ENCODE measurements at places on chromosomes 2 and 18.

DNA sequence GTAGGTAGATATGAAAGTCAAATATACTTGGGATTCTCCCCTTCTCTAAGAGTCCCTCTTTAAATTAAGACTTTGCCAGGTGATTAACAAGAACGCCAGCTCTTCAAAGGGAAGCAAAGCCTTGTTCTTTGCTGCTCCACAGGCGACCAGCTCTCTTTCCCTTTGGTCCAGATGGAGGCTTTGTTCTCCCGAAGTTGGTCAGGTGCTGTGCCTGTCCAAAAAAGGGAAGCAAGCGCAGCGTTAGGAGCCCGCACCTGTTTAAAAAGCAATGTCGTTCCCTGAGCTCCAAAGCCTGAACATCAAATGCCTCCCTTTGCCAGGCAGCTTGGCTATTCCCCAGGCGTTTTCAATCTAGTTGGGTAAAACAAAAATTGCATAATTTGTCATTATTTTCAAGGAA lies 1913.1 kb upstream of the PIK3C3 start:
- no peaks in the 10 kb centered on the region for H3K27me3 ChIP-seq
- no peaks in the 10 kb centered on the region for H3K4me1 ChIP-seq
- H3K36me3 ChIP-seq, result no peaks in the 10 kb centered on the region
- H3K27ac ChIP-seq, result no peak overlapping the region
- H3K4me3 ChIP-seq, result no peak overlapping the region
- no peak for DNase-seq

DNA sequence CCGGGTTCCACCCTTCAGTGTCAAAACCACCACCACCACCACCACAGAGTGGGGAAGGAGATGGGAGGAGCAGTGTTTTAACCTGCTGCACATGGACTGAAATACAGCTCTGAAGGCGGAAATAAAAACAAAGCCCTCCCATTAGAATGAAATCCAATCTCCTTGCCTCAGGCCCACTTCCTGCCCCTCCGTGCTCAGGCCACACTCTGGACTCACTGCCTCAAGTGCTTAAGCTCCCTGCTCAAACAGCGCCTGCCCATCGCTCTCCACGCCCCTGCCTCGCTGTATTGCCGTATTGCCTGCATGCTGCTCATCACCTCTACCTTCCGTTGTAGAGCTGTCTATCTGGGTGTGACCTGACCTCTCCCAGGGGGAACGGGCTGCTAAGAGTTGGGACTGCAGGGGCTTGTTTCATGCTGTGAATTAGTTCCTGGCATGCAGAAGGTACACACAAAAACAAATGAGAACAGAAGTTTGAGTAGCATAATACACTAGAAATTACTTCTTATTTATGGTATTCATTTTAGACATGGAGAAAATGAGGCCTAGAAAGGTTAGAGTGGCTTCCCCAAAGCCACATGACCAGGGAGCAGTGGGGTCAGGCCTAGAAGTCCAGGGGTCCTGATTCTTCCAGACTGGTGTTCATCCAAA lies 31.6 kb upstream of the NEB start:
- H3K4me1 ChIP-seq, result peaks cover 15% of the 10 kb centered on the region
- H3K27ac ChIP-seq, result peak overlapping the region; percentile 54
- H3K4me3 ChIP-seq, result no peak overlapping the region
- DNase-seq, result no peak
- H3K36me3 ChIP-seq, result peaks cover 12% of the 10 kb centered on the region

DNA sequence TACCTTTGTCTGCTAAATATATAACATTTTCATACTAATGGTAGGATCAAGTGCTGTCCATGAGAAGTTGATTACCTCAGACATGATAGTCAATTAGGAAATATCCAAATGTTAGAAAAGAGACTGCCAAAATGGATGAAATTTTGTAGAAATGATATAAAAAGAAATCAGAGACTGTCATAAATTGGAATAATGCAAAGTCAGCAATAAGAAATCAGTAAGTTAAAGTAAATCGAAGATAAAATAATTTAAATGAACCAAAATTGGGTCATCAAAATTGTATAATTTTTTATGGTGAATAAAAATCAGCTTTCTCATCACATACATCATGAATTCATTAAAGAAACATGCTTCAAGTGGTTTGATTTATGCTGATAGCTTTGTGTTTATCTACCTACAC lies 165.3 kb upstream of the CDH2 start:
- no peaks in the 10 kb centered on the region for H3K36me3 ChIP-seq
- DNase-seq, result no peak
- no peaks in the 10 kb centered on the region for H3K4me1 ChIP-seq
- no peak overlapping the region for H3K4me3 ChIP-seq
- no peak overlapping the region for H3K27ac ChIP-seq

GRCh38 chr2:42823744-42824453 lies 31.5 kb upstream of the HAAO start:
- H3K27me3 ChIP-seq, result peaks cover 2% of the 10 kb centered on the region
- H3K27ac ChIP-seq, result no peak overlapping the region
- no peak overlapping the region for H3K4me3 ChIP-seq
- H3K4me1 ChIP-seq, result peaks cover 15% of the 10 kb centered on the region
- no peak for DNase-seq
- no peaks in the 10 kb centered on the region for H3K36me3 ChIP-seq

DNA sequence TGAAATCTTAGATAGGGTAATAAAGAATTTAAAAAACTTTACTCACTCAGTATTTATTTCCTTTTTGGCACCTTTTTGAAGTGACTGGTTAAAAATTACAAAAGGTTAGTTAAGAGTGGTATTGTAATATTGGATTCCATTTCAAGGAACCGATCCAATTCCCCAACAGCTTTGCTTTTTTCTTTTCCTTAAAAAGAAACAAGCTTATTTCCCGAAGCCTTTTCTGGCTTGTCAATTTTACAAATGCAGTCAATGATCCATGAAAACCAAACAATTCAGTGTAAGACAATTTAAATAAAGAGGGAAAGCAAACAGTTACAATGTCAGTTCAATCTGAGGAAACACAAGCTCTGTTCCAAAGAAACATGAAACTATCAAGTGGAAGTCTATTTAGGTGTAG lies 200.2 kb downstream of the RIT2 start:
- H3K27ac ChIP-seq, result no peak overlapping the region
- H3K36me3 ChIP-seq, result no peaks in the 10 kb centered on the region
- no peak overlapping the region for H3K4me3 ChIP-seq
- no peaks in the 10 kb centered on the region for H3K4me1 ChIP-seq
- DNase-seq, result no peak
- no peaks in the 10 kb centered on the region for H3K27me3 ChIP-seq

- no peaks in the 10 kb centered on the region for H3K4me1 ChIP-seq
- H3K4me3 ChIP-seq, result no peak overlapping the region
- no peak overlapping the region for H3K27ac ChIP-seq
- peaks cover 6% of the 10 kb centered on the region for H3K27me3 ChIP-seq
These were observed 55.1 kb downstream of the MYO7B start for GRCh38 chr2:127590386-127591190.

GRCh38 chr2:3914241-3914640 lies 210.9 kb downstream of the DCDC2C start:
- H3K27me3 ChIP-seq, result peaks cover 3% of the 10 kb centered on the region
- DNase-seq, result no peak
- H3K4me3 ChIP-seq, result no peak overlapping the region
- H3K4me1 ChIP-seq, result peaks cover 13% of the 10 kb centered on the region
- no peaks in the 10 kb centered on the region for H3K36me3 ChIP-seq

GRCh38 chr2:203811491-203812221 lies 55.9 kb upstream of the CTLA4 start:
- peaks cover 17% of the 10 kb centered on the region for H3K27me3 ChIP-seq
- no peaks in the 10 kb centered on the region for H3K36me3 ChIP-seq
- peaks cover 23% of the 10 kb centered on the region for H3K4me1 ChIP-seq
- no peak overlapping the region for H3K27ac ChIP-seq

DNA sequence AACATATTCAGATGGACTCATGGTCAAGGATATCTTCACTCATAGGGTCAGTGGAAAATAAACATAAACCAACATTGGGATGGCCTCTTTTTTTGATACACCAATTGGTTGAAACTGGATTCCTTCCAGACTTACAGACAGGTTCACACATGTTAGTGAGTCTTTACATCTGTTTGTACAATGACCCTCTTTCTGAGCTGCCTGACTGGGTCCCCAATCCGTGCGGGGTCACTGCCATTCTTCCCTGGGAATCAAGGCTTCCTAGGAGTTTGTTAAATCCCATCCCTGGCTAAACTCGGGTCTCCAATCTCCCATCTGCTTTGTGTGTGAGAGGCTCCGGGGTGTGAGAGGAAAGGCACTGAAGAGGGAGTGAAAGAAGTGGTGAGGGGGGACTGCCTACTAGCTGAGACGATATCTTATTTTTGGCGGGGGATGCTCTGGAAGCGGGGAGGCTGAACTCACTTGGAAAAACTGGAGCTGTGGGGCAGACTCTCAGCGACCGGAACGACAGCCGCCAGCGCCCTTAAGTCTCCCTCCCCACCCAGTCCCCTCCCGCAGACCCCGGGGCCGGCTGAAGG lies 487 bp downstream of the STARD6 start:
- H3K36me3 ChIP-seq, result peaks cover 14% of the 10 kb centered on the region
- H3K4me3 ChIP-seq, result peak overlapping the region; percentile 99
- peaks cover 7% of the 10 kb centered on the region for H3K4me1 ChIP-seq
- H3K27me3 ChIP-seq, result peaks cover 2% of the 10 kb centered on the region

- H3K4me3 ChIP-seq, result peak overlapping the region; percentile 50
- H3K27ac ChIP-seq, result no peak overlapping the region
- no peaks in the 10 kb centered on the region for H3K36me3 ChIP-seq
- DNase-seq, result no peak
These were observed 26.5 kb upstream of the IGFBP2 start for GRCh38 chr2:216606551-216607276.

DNA sequence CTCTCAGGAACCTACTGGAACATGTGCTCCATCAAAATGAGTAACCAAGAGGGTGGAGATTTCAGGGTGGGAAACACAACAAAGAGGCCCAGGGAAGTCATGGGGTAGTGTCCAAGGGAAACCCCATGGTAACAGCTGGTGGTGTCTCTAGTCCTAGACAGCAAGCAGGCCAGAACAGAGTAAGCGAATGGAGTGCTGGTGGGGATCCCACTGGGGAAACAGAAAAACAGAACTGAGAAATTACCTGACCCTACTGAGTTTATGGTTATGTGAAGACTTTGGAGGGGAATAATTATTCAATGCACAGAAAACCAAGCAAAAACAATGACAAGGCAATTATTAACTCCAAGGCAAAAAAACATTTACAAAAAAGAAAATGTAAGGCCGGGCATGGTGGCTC lies 16.9 kb downstream of the ERCC3 start:
- H3K36me3 ChIP-seq, result peaks cover 27% of the 10 kb centered on the region
- no peaks in the 10 kb centered on the region for H3K4me1 ChIP-seq
- H3K27ac ChIP-seq, result no peak overlapping the region
- H3K4me3 ChIP-seq, result no peak overlapping the region
- no peak for DNase-seq

DNA sequence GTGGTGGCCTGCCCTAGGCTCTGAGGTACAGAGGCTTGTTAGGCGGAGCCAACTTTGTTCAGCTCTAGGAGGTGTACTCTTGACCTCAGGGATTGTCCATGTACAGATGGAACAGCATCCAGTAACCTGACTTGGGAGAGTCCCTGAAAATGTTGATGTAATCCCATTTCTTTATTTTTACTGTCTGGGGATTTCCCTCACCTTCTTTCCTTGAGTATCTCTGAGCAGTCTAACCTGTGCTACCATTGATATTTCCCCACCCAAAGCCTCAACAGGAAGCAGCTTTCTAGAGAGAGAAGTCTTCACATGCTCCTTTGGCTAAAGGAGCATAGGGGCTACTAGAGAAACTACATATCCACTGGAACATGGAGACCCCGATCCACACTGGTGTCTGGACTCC lies 10.4 kb downstream of the IL36A start:
- H3K27me3 ChIP-seq, result peaks cover 48% of the 10 kb centered on the region
- no peak for DNase-seq
- H3K27ac ChIP-seq, result no peak overlapping the region
- H3K36me3 ChIP-seq, result no peaks in the 10 kb centered on the region
- H3K4me3 ChIP-seq, result no peak overlapping the region

DNA sequence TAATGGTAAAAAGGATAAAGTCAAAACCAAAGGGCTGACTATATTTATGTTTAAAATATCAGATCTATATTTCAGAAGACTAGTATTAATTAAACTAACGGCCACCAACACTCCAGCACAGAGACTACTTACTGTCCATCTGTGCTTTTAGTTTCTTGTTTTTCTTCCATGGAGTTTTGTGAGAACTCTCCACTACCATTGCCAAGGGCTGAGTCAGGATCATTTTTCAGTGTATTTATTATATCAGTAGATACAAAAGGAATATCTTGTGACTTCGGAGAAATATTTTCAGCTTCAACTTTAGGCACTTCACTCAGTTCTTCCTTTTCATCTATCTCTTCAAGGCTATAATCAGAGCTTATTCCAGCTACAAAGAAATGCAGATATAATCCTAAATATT lies 79.1 kb upstream of the GRB14 start:
- no peak overlapping the region for H3K4me3 ChIP-seq
- no peak overlapping the region for H3K27ac ChIP-seq
- H3K4me1 ChIP-seq, result no peaks in the 10 kb centered on the region
- no peak for DNase-seq
- no peaks in the 10 kb centered on the region for H3K27me3 ChIP-seq

GRCh38 chr2:28664120-28664842 lies 87.3 kb upstream of the PPP1CB start:
- H3K36me3 ChIP-seq, result no peaks in the 10 kb centered on the region
- peak overlapping the region; percentile 38 for H3K4me3 ChIP-seq
- peaks cover 40% of the 10 kb centered on the region for H3K4me1 ChIP-seq
- DNase-seq, result no peak
- peak overlapping the region; percentile 79 for H3K27ac ChIP-seq
- H3K27me3 ChIP-seq, result no peaks in the 10 kb centered on the region

DNA sequence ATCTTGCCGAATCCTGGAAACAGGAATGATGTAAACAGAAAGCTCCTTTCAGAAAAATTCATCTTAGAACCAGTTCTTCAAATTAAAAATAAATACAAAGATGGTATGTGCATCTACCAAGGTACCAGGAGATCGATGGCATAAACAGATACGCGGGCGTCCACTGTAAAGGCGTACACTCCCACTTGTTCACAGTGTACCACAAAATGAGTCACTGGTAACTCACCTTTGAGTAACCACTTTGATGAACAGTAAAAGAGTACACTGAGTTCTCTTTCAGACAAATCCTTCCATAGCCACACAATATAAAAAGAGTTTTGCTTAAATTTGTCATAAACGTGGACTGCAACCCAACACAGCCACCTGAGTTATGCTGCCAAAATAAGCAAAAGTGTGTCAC lies 128.3 kb downstream of the DNER start:
- peaks cover 25% of the 10 kb centered on the region for H3K27me3 ChIP-seq
- H3K36me3 ChIP-seq, result no peaks in the 10 kb centered on the region
- peaks cover 8% of the 10 kb centered on the region for H3K4me1 ChIP-seq
- H3K27ac ChIP-seq, result no peak overlapping the region
- no peak overlapping the region for H3K4me3 ChIP-seq

- DNase-seq, result no peak
- no peak overlapping the region for H3K27ac ChIP-seq
- H3K4me1 ChIP-seq, result no peaks in the 10 kb centered on the region
- no peaks in the 10 kb centered on the region for H3K27me3 ChIP-seq
- no peak overlapping the region for H3K4me3 ChIP-seq
These were observed 36.1 kb downstream of the ADCY3 start for GRCh38 chr2:24883946-24884345.

- H3K36me3 ChIP-seq, result no peaks in the 10 kb centered on the region
- H3K4me1 ChIP-seq, result no peaks in the 10 kb centered on the region
- no peak overlapping the region for H3K27ac ChIP-seq
- H3K4me3 ChIP-seq, result no peak overlapping the region
- no peaks in the 10 kb centered on the region for H3K27me3 ChIP-seq
These were observed 1237.6 kb upstream of the LRRTM1 start for GRCh38 chr2:81542119-81542518.

GRCh38 chr18:79519751-79520477 lies 124.2 kb downstream of the NFATC1 start:
- DNase-seq, result no peak
- H3K36me3 ChIP-seq, result no peaks in the 10 kb centered on the region
- no peak overlapping the region for H3K27ac ChIP-seq
